Smooth muscle cell of trachea (primary cell): ENCODE measurements at places on chromosomes 5 and 9. TPM values are rescaled to one million over a fixed set of nuclear protein-coding genes. Genes with fewer than 3 reads are reported as not detected.

Gene C5orf63
- 2.5 TPM in 2 replicates for total RNA-seq

Gene GARIN3
- not detected in 2 replicates for total RNA-seq

Gene SLC25A2
- 0.50 and 1.0 TPM in 2 replicates for total RNA-seq

Gene RELL2
- 2.2 and 2.3 TPM in 2 replicates for total RNA-seq

Gene FOXE1
- not detected in 2 replicates for total RNA-seq

Gene FAM151B
- total RNA-seq, result 3.8 and 5.0 TPM in 2 replicates

Gene PTGR1
- 139 and 161 TPM in 2 replicates for total RNA-seq

Gene SH3RF2
- total RNA-seq, result 1.0 and 1.2 TPM in 2 replicates

Gene CAMK4
- total RNA-seq, result 3.5 and 6.4 TPM in 2 replicates

Gene KIAA0825
- total RNA-seq, result 4.0 and 5.5 TPM in 2 replicates

Gene ADGRV1
- 0.50 and 0.58 TPM in 2 replicates for total RNA-seq

Gene EDIL3
- total RNA-seq, result 23.9 and 40.4 TPM in 2 replicates

Gene RACK1
- 3,285 and 3,893 TPM in 2 replicates for total RNA-seq
